ENCODE measurements at places on chromosomes 5 and 9.

GRCh38 chr5:137758715-137759306, 4.6 kb upstream of the HNRNPA0 start:
- no peak for DNase-seq

GRCh38 chr5:138649316-138649720, 74.1 kb upstream of the HSPA9 start:
- peak; percentile 90 for DNase-seq

GRCh38 chr5:78025540-78025939, 249.4 kb upstream of the TBCA start:
- DNase-seq: no peak

DNA sequence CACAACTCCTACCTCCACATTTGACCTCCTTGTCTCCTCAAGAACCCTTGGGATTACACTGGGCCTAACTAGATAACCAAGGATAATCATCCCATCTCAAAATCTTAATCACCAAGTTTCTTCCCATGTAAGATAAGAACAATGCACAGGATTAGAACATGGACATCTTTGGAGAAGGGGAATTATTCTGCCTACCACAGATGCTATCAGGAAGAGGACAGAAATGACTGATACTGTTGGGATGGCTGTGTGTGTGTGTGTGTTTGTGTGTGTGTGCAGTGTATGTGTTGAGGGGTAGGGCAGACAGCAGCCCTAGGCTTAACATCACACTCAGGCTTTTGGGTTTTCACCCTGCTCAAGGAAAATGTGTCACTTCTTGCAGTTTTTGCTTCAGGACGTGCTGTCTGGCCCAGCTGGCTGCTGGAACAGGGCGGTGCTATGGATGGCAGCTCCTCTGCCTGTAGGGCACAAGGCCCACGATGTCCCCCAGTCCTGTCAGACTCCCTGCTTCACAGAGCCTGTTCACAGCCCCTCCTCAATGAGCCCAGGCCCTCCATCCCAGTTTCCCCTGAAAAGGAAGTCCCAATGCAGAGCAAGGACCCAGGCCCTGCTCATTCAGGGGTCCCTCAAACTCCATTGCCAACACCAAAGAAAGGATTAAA, 7.7 kb downstream of the CA9 start:
- DNase-seq: peak; percentile 15

DNA sequence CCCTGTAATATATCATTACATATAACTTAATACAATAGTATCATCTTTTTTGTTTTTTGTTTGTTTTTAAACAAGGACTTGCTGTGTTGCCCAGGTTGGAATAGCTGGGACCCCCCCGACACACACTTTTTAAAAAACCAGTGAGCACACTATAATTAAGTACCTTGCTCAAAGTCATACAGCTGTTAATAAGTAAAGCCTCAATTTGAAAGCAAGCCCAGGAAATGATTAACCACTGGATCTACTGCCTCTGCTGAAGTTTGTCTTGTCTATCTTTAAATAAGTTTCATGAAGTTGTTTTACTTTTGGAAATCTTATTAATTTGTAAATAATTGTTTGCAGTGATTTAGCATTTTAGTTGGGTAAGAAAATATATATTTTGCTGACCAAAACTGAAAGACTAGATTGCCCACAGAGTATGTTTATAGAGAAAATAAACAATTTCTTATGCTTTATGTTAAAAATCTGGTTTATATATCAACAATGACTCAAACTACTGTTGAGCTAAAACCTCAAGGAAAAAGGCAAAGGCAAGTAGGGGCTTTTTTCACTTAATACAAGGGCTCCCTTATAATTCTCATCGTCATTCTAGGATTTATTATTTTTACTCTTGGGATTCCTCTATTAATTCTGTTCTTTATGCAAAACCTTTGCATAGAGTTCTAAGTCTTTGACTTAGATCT, 5.8 kb upstream of the CARNMT1 start:
- no peak for DNase-seq

- DNase-seq: no peak
These were observed 528.8 kb downstream of the IRX1 start for GRCh38 chr5:4124221-4124970.

- no peak for DNase-seq
These were observed 111.1 kb upstream of the FBN2 start for GRCh38 chr5:128649192-128649591.

- no peak for DNase-seq
These were observed 22.4 kb downstream of the LHX6 start for GRCh38 chr9:122206118-122207046.

DNA sequence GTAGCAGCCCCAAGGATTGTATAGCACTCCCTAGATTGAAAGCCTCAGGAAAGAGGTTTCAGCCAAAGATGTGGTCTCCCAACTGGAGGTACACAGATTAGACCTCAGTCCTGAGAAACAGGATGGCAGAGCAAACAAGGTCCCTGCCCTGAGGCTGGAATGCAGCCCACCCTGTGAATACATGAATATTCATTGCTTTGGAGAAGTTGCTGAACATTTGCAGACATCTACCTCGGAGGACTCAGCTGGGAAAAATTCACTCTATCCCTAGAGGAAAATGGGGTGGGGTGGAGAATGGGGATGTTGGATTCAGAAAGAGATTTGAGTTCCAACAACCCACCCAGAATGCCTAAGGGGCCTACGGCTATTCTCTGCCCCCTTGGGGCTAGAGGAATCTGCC, 129.4 kb downstream of the SLIT3 start:
- DNase-seq: no peak

DNA sequence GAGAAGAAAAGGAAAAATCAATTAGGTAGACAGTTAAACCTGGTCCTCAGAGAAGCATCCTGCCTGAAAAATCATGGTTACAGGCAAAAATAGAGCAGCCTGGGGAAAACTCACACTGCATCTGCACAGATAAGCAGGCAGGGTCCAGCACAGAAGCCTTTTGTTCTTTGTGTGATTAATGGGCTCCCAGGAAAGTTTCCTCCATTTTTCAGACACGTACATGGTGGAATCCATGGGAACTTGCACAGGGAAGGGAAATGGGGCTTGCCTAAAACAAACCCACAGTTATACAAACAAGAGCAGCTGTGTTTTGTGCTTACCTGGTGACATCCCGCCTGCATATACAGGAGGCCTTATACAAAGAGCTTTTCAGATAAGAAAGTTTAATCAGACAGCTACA, 243.9 kb upstream of the ATP10B start:
- DNase-seq: peak; percentile 55

GRCh38 chr9:100555471-100555870, 22.4 kb upstream of the CAVIN4 start:
- no peak for DNase-seq

GRCh38 chr5:91018712-91019371, 364.3 kb downstream of the ARRDC3 start:
- DNase-seq: no peak

DNA sequence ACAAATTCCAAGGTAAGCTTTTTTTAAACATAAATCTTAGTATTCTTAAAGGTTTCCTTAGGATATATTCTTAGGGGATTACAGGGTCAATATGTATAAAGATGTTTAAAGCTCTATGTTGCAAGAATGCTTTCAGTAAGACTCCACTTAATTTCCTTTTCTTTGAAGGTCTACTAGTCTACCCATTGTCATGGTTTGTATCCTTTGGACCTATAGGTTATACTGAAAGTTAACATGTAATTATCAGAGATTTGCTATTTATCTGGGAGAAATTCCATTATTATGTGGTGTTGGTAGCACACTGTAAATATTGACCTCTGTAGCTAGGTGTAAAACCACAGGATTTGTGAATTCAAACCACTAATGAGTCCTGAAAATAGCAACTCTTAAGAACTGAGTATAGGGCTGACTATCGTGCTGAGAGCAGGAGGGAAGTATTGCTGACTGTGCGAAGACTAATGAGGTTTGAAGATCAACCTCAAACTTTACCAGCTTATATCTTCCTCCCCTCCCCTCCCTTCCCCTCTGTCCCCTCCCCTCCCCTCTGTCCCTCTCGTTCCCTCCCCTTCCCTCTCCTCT, 85.6 kb downstream of the GADD45G start:
- no peak for DNase-seq

DNA sequence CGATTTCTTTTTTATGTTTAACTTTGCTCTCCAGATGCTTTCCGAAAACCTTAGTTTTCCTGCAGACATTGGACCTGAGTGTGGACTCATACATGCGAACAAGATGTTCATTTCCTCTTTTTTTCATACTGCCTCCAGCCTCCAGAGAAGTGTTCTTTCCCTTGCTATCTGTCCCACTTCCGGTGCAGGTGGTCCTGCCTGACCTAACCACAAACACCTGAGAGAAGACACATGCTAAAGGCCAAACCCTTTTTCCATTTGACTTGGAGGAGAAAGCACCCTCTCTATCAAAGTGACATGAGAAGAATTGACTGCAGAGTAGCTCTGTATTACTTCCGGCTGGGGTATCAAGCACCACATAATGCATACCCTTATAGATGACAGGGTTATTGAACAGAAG, 334.0 kb downstream of the ARHGEF28 start:
- DNase-seq: no peak

DNA sequence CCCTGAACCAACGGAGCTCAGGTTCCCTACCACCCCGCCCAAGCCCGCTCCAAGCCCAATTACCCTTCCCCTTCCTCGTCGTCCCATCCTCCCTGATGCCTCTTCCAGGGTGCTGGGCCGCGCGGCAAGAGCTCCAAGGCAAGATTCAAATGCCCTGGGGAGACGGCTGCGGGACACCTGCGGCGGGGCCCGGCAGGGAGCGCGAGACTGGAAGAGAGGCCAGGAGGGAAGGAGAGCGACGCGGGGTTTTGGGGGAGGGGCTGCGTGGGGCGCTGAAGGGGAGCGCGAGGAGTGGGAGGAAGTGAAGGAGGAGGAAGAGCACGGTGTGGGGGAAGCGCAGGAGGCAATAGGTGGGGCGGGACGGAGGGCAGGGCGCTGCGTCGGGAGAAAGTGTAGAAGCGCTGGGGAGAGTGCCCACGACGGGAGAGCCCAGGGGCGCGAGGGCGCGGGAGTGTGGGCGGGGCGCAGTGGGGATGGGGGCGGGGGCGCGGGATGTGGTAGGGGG, 975 bp upstream of the NXNL2 start:
- no peak for DNase-seq

DNA sequence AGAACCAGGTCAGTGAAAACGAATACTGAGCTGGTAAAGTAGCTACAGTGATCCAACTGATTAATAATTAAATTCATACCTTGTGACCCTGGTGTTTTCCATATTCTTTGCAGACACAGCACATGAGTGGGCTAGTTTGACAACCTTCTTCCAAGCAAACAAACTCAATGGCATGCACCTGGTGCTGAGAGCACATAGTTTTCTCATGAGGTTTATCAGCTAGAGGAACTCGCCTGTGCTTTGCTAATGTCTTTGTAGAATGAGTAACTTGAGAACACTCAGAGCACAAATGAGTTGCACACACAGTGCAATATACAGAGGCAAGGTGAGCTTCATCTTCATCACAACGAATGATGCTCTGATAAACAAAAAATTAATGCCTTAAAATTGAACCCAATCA, 12.6 kb downstream of the TRIM23 start:
- DNase-seq: peak; percentile 91

GRCh38 chr5:139593716-139594319, 32.7 kb downstream of the UBE2D2 start:
- DNase-seq: no peak

DNA sequence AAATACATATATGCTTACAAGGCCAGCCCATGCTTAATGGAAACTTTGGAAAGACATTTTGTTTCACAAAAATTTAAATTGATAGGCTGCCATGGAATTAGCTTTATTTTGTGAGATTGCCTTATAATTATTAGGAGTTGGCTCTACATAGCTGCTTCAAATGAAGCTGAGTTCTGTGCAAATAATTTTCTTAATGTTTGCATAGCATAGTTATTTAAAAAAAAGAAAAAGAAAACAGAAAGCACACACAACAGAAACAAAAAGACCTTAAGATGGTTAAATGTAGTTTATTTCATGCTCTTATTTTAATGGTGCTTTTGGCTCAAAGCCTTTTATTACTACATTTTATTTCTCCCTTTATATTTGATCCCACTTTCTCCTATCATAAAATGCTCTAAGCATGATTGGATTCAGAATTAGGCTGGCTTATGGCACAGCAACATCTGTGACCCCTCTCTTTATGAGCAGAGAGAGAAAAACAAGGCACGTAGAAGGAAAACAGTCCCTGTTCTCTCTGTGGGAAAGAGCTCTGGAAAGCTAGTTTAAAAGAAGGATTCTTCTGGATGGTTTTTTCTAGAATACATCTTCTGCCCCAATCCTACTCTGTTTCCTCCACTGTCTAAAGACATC, 530.5 kb downstream of the NTRK2 start:
- DNase-seq: no peak

DNA sequence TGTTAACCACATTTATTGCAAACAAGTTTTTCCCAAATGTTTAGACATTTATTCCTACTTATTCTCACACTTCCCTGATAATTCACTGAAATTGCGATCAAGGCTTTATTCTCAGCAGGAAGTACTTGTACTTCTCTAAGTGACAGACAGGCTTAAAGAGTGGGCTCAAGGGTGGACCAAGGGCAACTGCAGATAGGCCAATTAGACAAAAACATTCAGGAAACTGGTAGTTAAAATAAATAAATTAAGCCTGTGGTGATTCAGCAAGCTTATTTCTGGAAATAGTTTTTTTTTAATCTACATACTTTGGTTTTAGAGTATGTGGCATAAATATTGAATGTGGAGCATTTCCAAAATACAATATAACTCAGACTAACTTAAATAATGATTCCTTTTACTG, 136.1 kb downstream of the UGCG start:
- no peak for DNase-seq

GRCh38 chr5:121138495-121138907, 674.4 kb downstream of the PRR16 start:
- no peak for DNase-seq

- DNase-seq: no peak
These were observed 63.6 kb downstream of the NUDT12 start for GRCh38 chr5:103498800-103499551.

GRCh38 chr5:167575330-167575729, 716.1 kb upstream of the WWC1 start:
- DNase-seq: no peak

GRCh38 chr5:77957-78804, 13.8 kb upstream of the PLEKHG4B start:
- DNase-seq: peak; percentile 87

DNA sequence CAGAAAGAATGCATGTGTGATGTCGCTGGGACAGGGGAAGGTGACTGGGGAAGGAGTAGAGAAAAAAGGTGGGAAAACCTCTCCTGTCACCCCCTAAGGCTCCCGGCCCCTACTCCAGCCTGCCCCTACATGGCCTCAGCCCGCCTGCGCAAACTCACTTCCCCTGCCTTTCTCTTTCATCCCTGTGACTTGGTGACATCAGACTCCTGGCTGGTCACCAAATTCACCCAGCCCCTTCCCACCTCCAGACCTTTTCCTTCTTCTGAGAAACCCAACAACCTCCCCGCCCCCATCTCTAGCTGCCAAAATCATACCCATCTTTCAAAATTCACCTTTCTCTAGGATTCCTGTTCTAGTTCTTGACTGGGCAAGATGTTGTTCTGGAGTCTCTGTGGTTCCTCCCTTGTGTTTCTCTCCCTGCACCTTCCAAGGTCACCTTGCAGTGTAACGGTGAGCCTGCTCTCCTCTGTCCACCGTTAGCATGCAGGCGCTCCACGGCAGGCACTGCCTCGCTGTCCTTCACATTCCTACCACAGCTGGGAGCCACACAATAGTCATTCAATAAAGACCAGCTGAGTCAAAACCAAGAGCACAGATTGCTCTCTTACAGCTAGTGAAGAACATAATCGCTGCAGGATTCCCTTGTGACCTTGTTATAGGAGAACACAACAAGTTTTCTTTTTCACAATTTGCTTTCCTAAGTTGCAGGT, 134.5 kb downstream of the FANCC start:
- DNase-seq: no peak

Data from NCI-H526 (cell line).